ENCODE measurements at places on chromosomes 1 and 21.

- no peak for DNase-seq
Observed at GRCh38 chr1:66210635-66211244, 323.2 kb upstream of the SGIP1 start.

- DNase-seq: no peak
Observed at GRCh38 chr1:182350839-182351238, 40.8 kb downstream of the GLUL start.

GRCh38 chr1:239262538-239262937, 123.8 kb upstream of the CHRM3 start:
- no peak for DNase-seq

GRCh38 chr1:8455700-8456307, 137.9 kb downstream of the SLC45A1 start:
- DNase-seq: no peak

- DNase-seq: no peak
Observed at GRCh38 chr1:184387476-184388318, 868 bp downstream of the C1orf21 start.

DNA sequence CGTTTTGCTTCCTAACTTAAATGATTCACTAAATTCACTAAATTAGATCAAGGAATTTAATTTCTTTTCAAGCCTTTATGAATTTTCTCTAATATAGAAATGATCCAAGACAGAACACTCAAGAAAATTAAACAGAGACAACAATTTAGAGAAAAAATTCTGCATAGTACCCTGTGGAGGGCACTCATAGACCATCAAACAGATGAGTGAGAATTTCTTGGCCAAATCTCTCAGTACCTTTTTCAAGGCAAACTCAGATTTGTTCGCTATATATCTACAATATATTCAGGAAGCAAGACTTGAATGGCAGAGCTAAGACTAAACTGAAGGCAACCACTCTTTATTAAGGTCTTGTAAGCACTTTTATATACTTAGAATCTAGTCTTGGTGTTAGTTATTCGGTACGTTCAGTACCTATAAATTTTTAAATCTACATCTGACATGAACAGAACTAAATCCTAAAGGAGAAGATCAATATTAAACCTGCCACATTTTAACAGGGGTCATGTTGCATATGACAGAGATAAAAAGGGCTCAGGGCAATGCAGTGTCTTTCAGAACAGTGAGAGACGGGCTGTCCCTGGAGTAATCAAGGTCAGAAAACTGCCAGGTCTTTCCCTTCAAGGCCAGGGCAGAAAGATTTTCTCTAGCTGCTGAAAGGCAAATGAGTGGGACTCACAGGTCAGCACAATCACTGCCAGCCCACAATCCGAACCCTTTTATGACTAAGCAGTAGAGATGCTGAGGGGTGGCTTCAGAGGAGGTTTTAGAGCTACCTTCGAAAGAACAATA, 118.8 kb upstream of the TMPRSS15 start:
- no peak for DNase-seq

- no peak for DNase-seq
Observed at GRCh38 chr1:202959276-202959620, 1.1 kb upstream of the ADIPOR1 start.

DNA sequence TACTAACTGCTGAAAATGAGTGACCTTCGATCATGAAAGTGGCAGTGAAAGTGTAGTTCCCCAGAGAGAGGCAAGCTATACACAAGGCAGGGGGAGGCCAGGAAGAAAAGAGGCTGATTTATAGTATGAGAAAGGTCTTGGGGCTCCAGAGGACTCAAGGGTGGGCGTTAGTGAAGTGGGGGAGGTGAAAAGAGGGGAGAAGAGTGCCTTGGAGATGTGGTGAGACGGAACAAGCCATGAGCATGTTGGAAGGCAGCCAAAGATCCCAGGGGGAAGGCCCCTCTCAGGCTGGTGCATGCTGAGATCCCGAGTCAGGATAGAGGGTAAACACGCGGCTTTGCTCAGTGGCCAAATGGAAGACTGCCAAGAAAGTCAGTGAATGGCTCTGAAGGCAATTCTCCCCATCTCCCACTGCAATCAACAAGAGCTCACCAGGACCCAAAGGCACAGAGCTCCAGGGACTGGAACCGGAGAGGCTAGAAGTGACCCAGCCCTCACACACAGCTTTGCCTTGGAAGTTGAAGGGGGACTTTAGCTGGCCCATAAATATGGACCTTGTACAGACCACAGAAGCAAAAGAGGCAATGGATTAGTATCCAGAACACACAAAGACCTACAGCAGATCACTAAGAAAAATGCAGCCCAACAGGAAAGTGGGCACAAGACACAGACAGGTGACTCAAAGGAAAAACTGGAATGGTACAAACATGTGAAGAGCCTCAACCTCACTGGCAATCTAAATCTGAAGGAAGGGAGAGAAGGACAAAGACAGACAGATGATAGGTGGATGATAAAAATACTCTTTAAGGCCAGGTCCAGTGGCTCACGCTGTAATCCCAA, 49.6 kb downstream of the HSF2BP start:
- peak; percentile 68 for DNase-seq

GRCh38 chr1:205998457-205999241, 4.5 kb downstream of the RAB7B start:
- no peak for DNase-seq

DNA sequence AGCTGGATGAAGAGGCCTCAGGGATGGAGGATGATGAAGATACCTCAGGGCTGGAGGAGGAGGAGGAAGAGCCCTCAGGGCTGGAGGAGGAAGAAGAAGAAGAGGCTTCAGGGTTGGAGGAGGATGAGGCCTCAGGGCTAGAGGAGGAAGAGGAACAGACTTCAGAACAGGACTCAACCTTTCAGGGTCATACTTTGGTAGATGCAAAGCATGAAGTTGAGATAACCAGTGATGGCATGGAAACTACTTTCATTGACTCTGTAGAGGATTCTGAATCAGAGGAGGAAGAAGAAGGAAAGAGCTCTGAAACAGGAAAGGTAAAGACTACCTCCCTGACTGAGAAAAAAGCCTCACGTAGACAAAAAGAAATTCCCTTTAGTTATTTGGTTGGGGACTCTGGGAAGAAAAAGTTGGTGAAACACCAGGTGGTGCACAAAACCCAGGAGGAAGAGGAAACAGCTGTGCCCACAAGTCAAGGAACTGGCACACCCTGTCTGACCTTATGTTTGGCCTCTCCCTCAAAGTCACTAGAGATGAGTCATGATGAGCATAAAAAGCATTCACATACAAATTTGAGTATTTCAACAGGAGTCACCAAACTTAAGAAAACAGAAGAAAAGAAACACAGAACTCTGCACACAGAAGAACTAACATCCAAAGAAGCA, 15.4 kb downstream of the L1TD1 start:
- no peak for DNase-seq

GRCh38 chr21:45330075-45330781, 42.5 kb upstream of the POFUT2 start:
- DNase-seq: no peak

DNA sequence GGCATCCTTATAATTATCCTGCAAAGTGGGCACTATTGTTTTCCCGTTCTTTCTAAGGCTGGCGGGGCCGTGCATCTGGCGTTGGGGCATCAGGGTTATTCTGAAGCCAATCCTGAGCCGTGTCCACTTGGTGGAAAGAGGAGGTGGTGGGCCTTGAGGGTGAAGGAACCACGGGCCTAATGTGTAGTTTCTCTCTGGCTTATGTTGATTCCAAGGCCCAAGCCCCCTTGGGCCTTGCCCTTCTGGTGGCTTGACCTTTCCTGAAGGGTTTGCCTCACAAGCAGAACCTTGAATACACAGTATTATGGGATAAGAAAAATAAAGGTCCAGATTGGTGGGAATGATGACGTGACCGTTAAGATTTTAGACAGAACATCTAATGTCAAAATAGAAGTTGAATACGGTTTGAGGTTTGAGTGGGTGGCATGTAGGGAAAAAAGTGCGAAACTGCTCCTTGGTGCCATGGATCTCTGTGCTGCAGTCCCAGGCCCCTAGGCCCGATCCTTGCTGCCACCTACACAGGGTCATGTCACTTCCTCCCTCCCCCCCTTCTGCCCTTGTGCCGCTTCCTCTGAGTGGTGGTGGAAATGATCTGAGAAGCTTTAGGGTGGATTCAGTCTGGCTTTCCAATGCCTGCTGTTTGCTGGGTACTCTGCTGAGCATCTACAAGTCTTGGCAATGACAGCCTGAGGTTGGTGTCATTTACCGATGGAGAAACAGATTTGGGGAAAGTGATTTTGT, 90.5 kb downstream of the PRDM2 start:
- DNase-seq: no peak

DNA sequence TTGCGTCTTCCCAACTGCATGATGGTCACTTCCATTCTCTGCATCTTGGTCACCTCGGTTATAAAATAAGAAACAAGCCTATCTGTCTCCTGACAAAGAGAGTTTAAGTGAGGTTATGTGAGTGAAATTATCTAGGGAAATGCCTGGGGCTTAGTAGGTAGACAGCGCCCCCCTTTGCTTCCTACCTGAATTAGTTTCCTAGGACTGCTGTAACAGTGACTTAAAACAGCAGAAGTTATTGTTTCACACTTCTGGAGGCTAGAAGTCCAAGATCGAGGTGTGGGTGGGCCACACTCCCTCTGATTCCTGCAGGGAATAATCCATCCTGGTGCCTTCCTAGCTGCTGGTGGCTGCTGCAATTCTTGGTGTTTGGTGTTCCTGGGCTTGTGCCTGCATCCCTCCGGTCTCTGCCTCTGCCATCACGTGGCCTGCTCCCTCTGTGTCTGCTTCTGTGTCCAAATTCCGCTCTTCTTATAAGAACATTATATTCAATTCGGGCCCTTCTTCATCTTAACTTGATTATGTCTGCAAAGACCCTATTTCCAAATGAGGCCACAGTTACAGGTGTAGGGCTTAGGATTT, 92.6 kb downstream of the IGSF21 start:
- no peak for DNase-seq

GRCh38 chr1:4962836-4963235, 308.4 kb downstream of the AJAP1 start:
- no peak for DNase-seq

DNA sequence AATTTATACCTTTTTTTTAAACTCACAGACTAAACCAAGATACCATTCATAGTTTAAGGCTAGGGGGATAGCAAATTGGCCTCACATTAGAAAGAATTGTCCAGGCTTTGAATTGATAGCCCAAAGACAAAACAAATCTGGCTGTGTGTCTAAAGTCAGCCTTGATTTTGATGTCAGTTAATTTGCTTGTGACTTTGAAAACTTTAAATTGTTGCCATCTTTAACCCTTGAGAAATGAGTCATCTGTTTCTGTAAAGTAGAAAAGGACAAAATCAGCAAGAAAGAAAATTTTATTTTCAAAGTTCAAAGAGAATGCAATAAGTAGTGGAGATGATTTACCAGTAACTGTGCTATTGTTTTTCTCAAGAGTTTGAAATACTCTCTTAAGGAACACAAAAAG, 184.5 kb downstream of the RGS7 start:
- no peak for DNase-seq

DNA sequence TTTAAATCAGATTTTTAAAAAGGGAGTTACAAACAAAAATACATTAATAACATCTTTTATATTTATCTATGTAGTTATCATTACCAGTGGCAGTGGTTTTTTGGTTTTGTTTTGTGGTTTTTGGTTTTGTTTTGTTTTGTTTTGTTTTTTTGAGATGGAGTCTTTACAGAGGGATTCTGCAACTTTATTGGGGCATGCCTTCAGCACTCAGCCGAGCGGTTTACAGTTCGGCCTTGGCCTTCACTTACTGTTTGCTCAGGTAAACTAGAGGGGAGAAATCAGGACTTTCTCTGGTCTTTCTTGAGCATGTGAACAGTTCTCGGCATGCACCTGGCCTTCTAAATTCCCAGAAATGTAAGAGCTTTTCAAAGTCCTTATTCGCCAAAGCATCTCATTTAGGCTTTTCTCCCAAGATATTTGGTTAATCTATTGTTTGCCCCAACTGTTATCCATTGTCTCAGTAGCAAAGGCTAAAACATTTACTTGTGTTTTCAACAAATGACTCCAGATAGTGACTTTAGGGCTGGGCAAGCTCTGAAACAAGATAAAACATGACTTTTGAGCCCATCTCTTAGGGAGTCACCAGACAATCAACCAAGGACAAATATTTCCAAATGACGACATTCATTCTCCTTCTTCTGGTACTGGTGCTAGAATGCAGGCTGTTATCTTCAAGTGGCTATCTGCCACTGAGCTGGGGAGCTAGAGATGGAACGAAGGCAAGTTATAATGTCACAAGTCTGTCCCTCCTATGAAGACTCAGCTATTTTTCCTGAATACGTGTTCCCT, 48.4 kb upstream of the ADORA3 start:
- no peak for DNase-seq

- DNase-seq: no peak
Observed at GRCh38 chr1:97791251-97791650, 129.6 kb downstream of the DPYD start.

DNA sequence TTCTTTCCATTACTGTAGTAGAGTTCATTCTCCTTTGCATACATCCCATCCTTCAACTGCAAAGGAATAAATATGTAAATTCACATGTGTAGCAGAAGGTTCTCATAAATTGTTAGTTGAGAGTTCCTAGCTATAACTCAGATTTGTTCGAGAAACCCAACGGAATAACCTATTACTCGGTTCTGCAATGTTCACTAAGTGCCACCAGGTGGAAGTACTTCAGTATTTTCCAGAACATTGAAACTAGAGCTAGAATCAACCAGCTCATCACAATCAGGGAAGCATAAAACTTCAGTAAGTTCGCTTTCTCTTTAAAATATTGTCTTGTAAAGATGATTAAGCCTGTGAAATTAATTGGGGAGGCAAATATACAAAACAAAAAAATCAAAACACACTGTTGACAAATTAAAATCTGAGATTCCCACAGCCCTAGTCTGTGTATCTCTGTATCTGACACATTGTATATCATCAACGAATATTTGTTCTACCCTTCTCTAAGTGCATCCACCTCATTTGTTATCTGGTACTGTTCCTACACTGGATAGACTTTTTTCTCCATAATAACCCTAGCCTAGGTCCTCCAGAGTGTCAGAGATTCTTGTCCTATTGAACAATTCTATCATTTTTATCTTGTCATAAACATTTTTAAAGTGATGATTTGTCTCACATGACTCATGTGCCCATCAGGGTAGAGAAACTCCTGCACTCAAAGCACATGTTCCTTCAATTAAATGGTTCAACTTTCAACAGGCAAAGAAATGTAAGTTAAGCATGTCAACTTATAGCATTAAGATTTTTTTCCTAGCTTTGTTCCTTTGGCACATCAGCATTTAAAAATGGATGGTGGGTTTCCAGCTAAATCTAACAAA, 31.9 kb downstream of the MROH9 start:
- DNase-seq: peak; percentile 3

- no peak for DNase-seq
Observed at GRCh38 chr1:30810416-30811080, 53.0 kb upstream of the LAPTM5 start.

GRCh38 chr1:222785529-222785928, 29.3 kb upstream of the DISP1 start:
- DNase-seq: no peak

Data from pulmonary artery endothelial cell (primary cell).